ENCODE measurements at places on chromosomes 3 and 15.
A peak's percentile ranks its signal among the peaks of the same experiment; 100 is the strongest.

- DNase-seq, result no peak
Measured at GRCh38 chr3:150286390-150287147, 121.5 kb upstream of the TSC22D2 start.

- DNase-seq, result no peak
Measured at GRCh38 chr3:28301688-28302087, 46.8 kb upstream of the ZCWPW2 start.

DNA sequence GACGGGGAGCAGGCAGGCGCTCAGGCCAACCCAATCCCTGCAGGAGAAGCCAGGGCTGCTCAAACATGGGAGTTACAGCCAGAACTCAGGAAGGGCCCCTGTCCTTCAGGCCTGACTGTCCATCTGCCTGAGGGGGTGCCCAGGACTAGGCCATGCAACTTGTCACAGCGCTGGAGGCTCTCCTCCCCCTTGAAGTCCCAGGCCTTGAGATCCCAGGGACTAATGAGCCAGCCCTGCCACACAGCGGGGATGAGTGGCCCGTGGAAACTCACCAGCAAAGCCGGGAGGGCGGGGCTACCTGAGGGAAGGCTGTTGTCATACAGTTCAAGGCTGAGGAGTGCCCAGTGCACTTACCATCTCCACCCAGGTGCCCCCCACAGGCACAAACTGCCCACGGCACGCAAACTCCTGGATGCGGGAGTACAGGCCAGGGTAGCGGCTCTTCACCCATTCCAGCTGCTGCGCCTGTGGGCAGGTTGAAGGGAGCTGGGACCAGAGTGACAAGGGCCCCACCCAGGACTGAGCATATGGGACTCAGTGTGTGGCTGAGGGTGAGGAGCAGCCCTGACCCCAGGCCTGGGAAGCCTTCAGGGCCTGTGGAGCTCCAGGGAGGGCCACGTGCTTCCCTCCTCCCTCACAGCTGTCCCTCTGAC is 6.3 kb downstream of the MAN2C1 start:
- no peak for DNase-seq

DNA sequence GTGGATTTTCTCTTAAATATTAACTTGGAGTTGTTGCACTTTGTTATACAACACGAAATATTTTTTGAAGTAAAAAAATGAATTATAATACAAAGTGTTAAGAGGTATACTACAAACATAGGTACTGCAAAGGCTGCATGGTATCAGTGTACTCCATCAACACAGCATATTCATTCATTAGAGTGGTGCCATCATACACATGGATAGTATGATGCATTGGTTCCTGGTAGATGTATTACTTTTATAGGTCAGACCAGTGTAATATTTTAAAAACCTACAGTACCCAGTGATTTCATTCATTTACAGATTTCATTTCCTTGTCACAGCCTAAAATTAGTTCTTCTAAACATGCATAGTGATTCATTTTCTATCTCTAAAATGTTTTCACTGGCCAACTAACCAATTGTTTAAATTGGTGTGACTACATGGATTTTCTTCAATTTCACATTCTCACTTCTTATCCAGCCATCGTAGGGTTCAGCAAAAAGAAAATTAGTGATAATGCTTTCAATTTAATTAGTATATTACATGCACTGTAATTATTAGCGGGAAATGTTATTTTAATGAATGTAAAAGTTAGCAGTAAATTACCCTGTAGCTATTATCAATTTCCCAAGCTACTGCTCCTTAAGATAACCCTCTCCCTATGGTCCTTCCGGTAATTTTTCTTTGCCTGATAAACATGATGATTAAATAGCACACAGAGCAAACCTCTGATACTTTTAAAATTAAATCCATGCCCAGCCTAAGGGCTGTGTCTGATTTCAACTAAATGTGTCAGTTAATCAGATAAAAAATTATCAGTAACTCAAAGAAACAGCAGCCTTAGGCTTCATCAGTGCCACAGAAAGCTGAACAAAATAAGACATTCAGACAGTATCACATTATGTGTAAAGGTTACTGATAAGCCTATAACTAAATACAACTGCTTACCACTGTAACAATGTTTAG is 68.4 kb downstream of the DPH6 start:
- DNase-seq, result no peak

DNA sequence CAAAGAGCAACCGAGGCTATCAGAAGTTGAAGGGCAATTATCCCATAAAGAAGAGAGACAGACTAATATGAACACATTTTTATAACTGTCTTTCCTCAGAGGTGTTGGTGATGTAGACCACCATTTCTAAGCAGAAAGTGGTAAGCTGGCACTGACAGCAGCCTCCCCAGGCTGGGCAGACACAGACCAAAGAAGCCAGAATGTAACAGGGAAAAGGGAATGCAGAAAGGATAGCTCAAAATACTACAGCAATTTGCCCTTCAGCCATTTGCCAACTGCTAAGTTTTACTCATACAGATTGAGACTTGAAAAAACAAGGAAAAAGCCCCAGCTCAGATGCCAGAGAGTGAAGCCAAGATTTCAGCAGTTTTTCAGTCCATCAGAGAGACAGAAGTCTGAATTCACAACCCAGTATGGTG is 73.5 kb upstream of the ABI3BP start:
- DNase-seq, result no peak

- no peak for DNase-seq
Measured at GRCh38 chr15:59315914-59316451, 56.7 kb downstream of the MYO1E start.

- no peak for DNase-seq
Measured at GRCh38 chr3:40924559-40925141, 274.7 kb upstream of the CTNNB1 start.

GRCh38 chr3:136653628-136654027 is 98.5 kb downstream of the STAG1 start:
- no peak for DNase-seq

DNA sequence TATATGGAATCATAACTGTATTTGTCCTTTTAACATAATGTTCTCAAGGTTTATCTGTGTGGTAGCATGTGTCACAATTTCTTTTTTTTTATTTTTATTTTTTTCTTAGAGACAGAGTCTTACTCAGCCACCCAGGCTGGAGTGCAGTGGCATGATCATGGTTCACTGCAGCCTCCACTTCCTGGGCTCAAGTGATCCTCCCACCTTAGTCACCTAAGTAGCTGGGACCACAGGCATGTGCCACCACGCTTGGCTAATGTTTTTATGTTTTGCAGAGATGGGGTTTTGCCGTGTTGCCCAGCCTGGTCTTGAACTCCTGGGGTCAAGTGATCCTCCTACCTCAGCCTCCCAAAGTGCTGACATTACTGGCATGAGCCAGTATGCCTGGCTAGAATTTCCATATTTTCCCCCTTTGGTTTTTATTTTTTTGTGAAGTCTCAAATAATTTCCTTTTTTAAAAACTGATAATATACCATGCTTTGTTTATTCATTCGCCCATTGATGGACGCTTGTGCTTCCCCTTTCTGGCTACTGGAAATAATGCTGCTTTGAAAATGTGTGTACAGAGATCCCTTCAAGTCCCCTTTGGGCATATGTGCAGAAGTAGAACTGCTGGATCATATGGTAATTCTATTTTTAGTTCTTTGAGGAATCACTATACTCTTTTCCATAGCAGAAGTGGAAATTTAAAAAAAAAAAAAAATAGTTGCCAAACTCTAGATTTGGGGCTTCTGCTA is 28.4 kb downstream of the TMEM40 start:
- DNase-seq, result no peak

- no peak for DNase-seq
Measured at GRCh38 chr15:25597571-25597970, 158.7 kb upstream of the UBE3A start.

- no peak for DNase-seq
Measured at GRCh38 chr15:31098491-31098917, 3.0 kb downstream of the TRPM1 start.

DNA sequence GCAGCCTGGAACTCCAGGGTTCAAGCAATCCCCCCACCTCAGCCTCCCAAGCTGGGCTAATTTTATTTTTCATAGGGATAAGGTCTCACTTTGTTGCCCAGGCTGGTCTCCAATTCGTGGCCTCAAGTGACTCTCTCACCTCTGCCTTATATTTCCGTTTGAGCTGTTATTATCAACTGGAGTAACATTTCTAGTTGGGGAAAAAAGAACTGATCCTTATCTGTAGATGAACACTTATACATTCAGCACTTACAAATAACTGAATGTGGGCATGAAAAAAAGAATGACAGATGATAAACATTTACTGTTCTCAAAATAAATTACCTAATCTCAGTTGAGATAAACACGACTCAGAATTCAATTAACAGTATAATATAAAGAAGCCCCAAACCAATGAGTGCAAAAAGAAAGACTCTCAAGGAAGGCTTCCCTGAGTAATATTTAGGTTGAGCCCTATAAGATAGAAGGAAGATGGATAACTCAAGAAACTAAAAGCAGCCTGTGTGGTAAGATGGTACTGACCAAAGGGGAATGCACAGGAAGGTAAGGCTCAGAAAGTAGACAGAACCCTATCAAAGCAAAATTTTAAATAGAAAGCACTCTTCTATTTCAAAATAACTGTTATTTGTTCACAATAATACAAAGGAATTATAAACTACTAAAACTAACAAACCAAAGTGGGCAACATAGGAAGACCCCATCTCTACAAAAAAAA is 11.8 kb downstream of the UBE3A start:
- DNase-seq, result no peak

- no peak for DNase-seq
Measured at GRCh38 chr15:89576417-89576773, 1.1 kb downstream of the TICRR start.

GRCh38 chr3:32934150-32934742 is 17.2 kb upstream of the CCR4 start:
- peak; percentile 64 for DNase-seq

- DNase-seq, result no peak
Measured at GRCh38 chr3:60431599-60431958, 819.7 kb downstream of the FHIT start.

DNA sequence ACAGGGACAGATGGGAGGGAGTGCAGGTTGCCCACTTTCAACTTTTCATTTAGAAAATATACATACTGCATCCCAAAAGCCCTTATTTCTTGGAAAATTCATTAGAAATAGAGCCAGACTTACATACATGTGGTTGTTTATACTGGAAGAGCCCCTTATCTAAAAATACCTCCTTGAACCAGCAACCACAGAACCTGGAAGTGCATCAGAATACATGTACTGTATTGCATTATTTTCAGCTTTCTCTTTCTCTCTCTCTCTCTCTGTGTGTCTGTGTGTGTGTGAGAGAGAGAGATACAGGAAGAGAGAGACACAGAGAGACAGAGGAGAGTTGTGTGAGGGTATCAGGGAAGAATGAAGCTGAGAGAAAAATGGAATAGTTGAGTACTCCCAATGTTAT is 29.5 kb upstream of the LSAMP start:
- no peak for DNase-seq

DNA sequence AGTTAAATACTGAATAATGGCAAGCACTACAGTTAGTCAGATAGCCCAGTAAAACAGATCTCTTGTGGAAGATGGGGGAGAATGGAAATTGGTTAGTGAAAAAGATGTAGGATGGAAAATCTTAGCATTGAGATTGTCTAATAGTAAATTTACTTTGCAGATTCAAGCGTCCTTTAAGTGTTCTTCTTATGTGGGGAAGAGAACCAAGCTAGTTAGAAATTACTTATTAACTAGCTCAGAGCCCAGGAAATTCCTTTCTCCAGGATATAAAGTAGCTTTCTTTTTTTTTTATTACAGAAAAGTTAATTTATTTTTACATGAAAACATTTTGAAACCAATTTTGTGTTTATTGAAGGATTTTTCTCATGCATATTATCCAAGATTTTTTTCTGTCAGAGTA is 36.7 kb downstream of the TIPARP start:
- no peak for DNase-seq

- DNase-seq, result no peak
Measured at GRCh38 chr3:160023476-160023875, 34.8 kb downstream of the IL12A start.

DNA sequence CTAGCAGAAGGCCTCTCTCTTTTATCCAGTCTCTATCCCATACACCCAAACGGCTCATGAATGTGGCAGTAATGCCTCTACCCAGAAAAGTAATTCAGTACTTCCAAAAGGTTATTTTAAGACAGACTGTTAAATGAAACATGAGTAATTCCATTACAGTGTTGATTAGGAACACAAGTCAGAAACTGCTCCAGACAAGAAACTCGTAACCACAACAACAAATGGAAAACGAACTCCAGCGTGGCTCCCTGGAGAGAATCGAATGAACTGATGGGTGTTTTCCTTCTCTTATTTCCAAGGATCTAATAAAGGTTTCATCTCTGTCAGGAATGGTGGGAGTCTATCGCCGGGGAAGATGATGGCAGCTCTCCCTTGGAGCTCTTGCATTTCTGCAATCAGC is 228.4 kb downstream of the MAGI1 start:
- no peak for DNase-seq

DNA sequence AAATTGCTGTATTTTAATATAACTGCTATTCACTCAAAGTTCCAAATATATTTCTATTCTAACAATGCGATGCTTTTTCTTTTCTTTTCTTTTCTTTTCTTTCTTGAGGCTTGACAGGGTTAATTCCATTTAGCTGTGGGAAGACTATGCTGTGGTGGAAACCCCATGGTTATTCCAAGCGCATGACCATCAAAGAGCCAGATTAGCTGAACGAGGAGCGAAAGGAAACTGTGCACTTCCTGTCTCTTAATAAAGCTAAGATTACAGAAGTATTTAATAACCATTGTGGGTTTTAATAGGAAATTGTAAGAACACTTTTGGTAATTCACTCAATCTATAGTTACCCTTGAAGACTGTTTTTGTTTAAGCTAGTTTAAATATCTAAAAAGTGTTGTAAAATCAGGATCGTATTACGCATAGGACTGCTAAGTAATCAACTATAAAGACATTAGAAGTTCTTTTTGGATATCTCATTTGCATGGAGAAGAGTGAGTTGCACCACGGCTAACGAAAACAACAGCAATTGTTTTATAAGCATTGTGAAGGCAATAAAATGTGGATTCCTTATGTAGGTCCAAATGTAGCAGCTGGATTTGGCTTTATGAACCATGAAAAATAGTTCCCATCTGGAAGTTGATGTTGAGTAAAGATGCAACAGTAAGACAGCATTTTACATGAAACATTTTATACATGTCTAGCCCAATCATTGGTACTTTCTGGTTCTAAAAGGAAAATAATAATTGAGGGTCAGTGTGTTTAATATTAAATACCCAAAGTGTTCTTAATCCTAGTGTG is 105.4 kb downstream of the ZIC1 start:
- DNase-seq, result no peak

DNA sequence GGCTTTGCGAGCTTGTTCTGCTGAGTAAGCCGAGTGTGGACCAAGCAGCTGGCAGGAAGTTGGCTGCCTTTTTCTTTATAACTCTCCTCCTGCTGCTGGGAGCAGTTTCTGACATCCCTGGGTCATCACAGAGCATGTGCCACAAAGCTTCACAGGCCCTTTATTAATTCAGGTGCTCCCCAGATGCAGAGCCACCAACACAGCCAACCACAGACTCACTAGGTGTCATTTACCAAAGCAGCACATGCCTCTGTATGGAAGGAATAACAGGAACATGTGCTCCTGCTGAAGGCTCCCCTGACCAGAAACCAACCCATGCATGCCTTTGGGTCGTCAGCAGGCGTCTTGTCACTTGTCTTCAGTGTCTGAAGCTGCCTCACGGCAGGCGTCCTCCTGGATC is 152.5 kb downstream of the ADAMTS17 start:
- no peak for DNase-seq

Data from HuH-7 (cell line).